ENCODE measurements at places on chromosomes 11 and 22.

- peaks cover under 1% of the 10 kb centered on the region for H3K4me1 ChIP-seq
- no peaks in the 10 kb centered on the region for H3K36me3 ChIP-seq
- H3K4me3 ChIP-seq = no peak overlapping the region
- DNase-seq = peak; percentile 31
- no peaks in the 10 kb centered on the region for H3K27me3 ChIP-seq
Observed at GRCh38 chr22:17057959-17058814, 26.6 kb upstream of the IL17RA start.

DNA sequence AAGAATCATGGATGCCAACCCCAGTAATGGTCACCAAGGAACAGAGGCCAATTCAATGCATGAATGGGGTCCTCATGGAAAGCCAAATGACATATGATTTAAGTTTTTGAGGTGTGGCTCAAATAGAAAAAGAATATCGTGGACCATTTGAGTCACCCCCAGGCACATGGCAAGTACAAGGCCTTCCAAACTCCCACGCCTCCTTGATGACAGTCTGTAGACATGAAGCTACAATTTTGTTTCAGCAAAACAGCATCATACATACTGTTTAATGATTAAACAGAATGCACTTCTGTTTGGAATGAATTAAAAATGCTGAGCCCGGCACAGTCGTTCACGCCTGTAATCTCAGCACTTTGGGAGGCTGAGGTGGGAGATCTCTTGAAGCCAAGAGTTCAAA, 7.4 kb downstream of the FADD start:
- H3K27me3 ChIP-seq = no peaks in the 10 kb centered on the region
- DNase-seq = no peak
- no peak overlapping the region for H3K4me3 ChIP-seq
- H3K27ac ChIP-seq = no peak overlapping the region
- no peaks in the 10 kb centered on the region for H3K4me1 ChIP-seq

DNA sequence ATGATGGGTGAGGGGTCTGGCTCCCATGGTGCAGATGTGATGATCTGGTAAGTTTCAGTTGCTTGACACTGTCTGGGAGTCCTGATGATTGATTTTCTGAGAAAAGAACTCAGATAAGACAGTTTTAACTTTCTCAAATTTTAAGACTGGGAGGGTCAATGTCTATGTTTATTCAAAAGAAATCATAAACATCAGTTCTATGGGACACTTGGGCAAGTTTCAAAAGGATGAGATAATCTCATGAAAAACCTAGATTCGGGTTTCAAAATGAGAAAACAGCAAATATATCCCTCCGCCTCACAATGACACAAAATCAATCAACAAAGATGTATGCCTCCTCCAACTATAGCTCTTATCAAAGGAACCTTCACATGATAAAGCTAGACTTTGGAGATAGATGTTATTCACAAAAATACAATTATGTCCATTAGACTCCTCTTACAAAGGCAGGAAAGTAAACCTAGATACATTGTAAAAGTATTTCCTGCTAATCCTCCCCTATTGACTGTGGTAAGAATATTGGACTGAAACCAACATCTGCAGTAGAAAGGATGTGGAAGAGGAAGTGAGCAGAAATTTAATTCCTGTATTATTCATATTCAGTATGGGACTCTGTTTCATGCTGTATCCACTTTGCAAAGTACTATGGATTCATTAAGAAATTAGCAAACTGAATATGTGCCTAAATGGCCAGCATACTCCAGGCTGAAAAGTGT, 21.6 kb downstream of the SVIP start:
- no peak overlapping the region for H3K4me3 ChIP-seq
- no peak overlapping the region for H3K27ac ChIP-seq
- no peaks in the 10 kb centered on the region for H3K36me3 ChIP-seq
- H3K27me3 ChIP-seq = no peaks in the 10 kb centered on the region

- H3K4me3 ChIP-seq = no peak overlapping the region
- H3K36me3 ChIP-seq = no peaks in the 10 kb centered on the region
- H3K27ac ChIP-seq = no peak overlapping the region
- DNase-seq = no peak
- H3K27me3 ChIP-seq = no peaks in the 10 kb centered on the region
- no peaks in the 10 kb centered on the region for H3K4me1 ChIP-seq
Observed at GRCh38 chr11:115247361-115247760, 256.9 kb downstream of the CADM1 start.

- DNase-seq = peak; percentile 55
- H3K36me3 ChIP-seq = peaks cover 6% of the 10 kb centered on the region
- no peaks in the 10 kb centered on the region for H3K27me3 ChIP-seq
- peaks cover 35% of the 10 kb centered on the region for H3K4me1 ChIP-seq
- no peak overlapping the region for H3K4me3 ChIP-seq
Observed at GRCh38 chr22:40401532-40401931, 31.1 kb downstream of the SGSM3 start.

DNA sequence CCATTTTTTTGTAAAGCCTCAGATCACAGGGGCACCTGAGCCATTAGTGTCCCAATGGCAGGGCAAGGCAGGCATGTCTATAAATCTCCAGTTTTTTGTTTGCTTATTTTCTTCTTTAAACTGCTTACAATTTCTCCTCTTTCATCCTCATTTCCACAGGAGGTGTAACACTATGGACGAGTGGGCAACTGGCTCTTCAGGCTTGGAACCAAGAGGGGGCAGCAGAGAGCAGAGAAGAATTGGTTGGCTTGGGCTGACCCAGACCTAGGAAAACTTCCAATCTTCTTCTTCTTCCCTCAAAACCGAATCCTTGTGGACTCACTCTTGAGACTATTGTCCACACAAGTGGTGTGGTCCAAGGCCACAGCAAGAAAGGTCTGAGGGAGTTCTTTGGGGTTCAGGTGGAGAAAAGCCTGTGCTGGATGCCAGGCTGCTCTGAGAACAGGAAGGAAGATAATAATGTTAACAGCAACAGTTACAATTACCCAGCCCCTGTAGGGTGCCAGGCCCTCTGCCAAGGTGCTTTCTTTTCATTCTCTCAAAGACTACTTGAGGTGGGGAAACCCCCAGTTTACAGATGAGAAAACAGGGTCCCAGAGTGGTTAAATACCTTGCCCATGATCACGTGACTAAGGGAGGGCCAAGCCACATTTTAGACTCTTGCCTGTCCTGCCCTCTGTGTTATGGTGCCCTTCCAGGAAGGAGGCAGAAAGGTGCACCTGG, 70.7 kb upstream of the E2F8 start:
- H3K4me1 ChIP-seq = no peaks in the 10 kb centered on the region
- H3K36me3 ChIP-seq = no peaks in the 10 kb centered on the region

GRCh38 chr11:110375351-110375750, 54.4 kb upstream of the FDX1 start:
- DNase-seq = no peak
- no peaks in the 10 kb centered on the region for H3K36me3 ChIP-seq
- no peak overlapping the region for H3K27ac ChIP-seq
- no peak overlapping the region for H3K4me3 ChIP-seq
- H3K27me3 ChIP-seq = no peaks in the 10 kb centered on the region

GRCh38 chr22:46896568-46897245, 134.3 kb downstream of the TBC1D22A start:
- no peak for DNase-seq
- H3K27me3 ChIP-seq = no peaks in the 10 kb centered on the region
- H3K36me3 ChIP-seq = no peaks in the 10 kb centered on the region
- H3K4me1 ChIP-seq = peaks cover 2% of the 10 kb centered on the region

- no peak overlapping the region for H3K4me3 ChIP-seq
- no peak overlapping the region for H3K27ac ChIP-seq
- no peak for DNase-seq
- no peaks in the 10 kb centered on the region for H3K36me3 ChIP-seq
Observed at GRCh38 chr11:71428861-71429435, 19.2 kb downstream of the DHCR7 start.

GRCh38 chr11:130394615-130395014, 33.8 kb downstream of the ADAMTS8 start:
- H3K36me3 ChIP-seq = no peaks in the 10 kb centered on the region
- DNase-seq = no peak
- no peaks in the 10 kb centered on the region for H3K27me3 ChIP-seq

DNA sequence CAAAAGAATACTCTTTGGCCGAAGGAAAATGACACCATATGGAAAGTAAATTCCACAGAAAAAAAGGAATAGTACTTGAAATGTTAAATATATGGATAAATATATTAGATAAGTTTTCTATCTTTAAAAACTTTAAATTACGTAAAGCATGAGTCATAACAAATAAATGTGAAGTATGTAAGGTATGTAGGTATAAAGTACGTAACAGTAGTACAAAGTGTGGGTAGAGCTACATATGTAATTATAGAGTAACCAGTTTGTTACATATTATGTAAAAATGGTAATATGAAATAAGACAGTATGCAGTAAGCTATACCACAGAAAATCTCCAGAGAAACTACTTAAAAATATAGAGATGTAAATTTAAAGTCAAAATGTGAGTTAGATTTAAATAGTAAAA, 582.3 kb upstream of the CHORDC1 start:
- H3K4me3 ChIP-seq = no peak overlapping the region
- no peaks in the 10 kb centered on the region for H3K4me1 ChIP-seq
- H3K36me3 ChIP-seq = no peaks in the 10 kb centered on the region
- H3K27ac ChIP-seq = no peak overlapping the region

DNA sequence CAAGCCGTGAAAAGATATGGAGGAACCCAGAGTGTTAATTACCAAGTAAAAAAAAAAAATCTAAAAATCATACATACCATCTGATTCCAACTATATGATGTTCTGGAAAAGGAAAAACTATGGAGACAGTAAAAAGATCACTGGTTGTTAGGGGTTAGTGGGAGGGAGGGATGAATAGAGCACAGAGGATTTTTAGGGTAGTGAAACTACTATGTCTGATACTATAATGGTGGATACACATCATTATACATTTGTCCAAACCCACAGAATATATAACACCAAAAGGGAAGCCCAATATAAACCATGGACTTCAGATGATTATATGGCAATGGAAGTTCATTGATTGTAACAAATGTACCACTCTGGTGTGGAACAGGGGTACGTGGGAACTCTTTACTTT, 74.1 kb downstream of the ENTHD1 start:
- H3K4me3 ChIP-seq = no peak overlapping the region
- no peaks in the 10 kb centered on the region for H3K4me1 ChIP-seq
- DNase-seq = no peak
- no peaks in the 10 kb centered on the region for H3K36me3 ChIP-seq
- no peaks in the 10 kb centered on the region for H3K27me3 ChIP-seq

GRCh38 chr11:2700415-2701211, 819 bp upstream of the KCNQ1OT1 start:
- peaks cover 4% of the 10 kb centered on the region for H3K4me1 ChIP-seq
- no peak for DNase-seq
- no peaks in the 10 kb centered on the region for H3K36me3 ChIP-seq
- no peaks in the 10 kb centered on the region for H3K27me3 ChIP-seq

GRCh38 chr22:46688949-46689348, 49.1 kb downstream of the CERK start:
- no peak for DNase-seq
- H3K4me1 ChIP-seq = peaks cover 12% of the 10 kb centered on the region
- H3K27me3 ChIP-seq = no peaks in the 10 kb centered on the region
- peaks cover 29% of the 10 kb centered on the region for H3K36me3 ChIP-seq

GRCh38 chr11:27858866-27859265, 158.6 kb upstream of the BDNF start:
- no peaks in the 10 kb centered on the region for H3K27me3 ChIP-seq
- DNase-seq = no peak
- no peak overlapping the region for H3K27ac ChIP-seq
- H3K4me1 ChIP-seq = no peaks in the 10 kb centered on the region
- H3K4me3 ChIP-seq = no peak overlapping the region
- no peaks in the 10 kb centered on the region for H3K36me3 ChIP-seq

DNA sequence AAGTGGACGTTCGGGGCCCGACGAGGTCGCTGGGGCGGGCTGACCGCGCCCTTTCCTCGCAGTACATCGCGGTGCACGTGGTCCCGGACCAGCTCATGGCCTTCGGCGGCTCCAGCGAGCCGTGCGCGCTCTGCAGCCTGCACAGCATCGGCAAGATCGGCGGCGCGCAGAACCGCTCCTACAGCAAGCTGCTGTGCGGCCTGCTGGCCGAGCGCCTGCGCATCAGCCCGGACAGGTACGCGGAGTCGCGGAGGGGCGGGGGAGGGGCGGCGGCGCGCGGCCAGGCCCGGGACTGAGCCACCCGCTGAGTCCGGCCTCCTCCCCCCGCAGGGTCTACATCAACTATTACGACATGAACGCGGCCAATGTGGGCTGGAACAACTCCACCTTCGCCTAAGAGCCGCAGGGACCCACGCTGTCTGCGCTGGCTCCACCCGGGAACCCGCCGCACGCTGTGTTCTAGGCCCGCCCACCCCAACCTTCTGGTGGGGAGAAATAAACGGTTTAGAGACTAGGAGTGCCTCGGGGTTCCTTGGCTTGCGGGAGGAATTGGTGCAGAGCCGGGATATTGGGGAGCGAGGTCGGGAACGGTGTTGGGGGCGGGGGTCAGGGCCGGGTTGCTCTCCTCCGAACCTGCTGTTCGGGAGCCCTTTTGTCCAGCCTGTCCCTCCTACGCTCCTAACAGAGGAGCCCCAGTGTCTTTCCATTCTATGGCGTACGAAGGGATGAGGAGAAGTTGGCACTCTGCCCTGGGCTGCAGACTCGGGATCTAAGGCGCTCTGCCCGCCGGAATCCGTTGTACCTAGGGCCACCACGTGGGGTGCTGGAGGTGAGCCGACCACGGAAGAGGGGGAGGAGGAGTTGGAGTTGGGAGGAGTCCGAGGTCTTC, 771 bp downstream of the MIF start:
- H3K4me1 ChIP-seq = peaks cover 32% of the 10 kb centered on the region
- peaks cover 2% of the 10 kb centered on the region for H3K36me3 ChIP-seq
- peak overlapping the region; percentile 81 for H3K4me3 ChIP-seq
- peak overlapping the region; percentile 90 for H3K27ac ChIP-seq
- peak; percentile 67 for DNase-seq

GRCh38 chr22:30301995-30302809, 12.9 kb upstream of the CASTOR1 start:
- no peak overlapping the region for H3K27ac ChIP-seq
- H3K4me1 ChIP-seq = peaks cover 63% of the 10 kb centered on the region
- H3K36me3 ChIP-seq = peaks cover 3% of the 10 kb centered on the region

DNA sequence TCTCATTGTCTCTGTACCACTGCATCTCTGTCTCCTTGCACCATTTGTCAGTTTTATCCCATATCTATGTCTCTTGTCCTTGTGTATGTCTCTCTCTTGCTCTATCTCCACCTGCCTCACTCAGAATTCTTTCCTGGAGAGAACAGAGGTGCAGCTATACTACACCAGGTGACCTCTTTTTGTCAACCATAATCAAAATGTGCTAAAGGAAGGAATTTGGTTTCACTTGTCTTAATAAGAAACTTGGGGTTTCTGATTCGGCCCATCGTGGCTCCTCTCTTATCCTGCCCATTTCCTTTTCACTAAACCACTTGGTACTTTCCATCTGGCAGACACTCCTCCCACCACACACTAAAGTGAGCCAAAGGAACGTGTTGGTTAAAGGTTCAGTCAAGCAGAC, 2.0 kb upstream of the C11orf42 start:
- no peaks in the 10 kb centered on the region for H3K36me3 ChIP-seq
- DNase-seq = peak; percentile 36
- no peak overlapping the region for H3K4me3 ChIP-seq

- H3K36me3 ChIP-seq = no peaks in the 10 kb centered on the region
- no peak overlapping the region for H3K27ac ChIP-seq
- peak; percentile 45 for DNase-seq
Observed at GRCh38 chr22:47837703-47838102, 1075.3 kb downstream of the TBC1D22A start.

Data from common myeloid progenitor, CD34-positive (primary cell).